ENCODE measurements at places on chromosomes 2 and 18.

DNA sequence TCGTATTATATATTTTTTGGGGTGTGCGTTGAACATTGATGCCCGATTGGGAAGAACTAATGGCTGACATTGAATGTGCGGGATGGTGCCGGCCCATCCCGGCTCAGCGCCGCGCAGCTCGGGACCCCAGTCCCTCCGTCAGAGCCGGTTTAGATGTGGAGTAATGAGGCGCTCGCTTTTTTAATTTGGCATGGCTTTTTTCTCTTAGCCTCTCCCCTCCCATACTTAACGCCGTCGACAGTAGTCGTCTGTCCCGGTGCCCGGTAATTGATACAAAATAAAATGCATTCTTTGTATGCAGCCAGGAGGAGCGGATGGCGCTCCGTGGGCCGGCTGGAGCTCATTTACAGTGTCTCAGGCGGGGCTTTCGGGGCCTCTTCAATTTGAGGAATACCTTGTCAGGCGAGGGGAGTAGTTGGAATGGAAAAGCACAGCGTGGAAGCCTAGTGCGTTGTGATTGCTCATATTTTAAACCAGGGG is 209.2 kb downstream of the GBX2 start:
- DNase-seq, result no peak

DNA sequence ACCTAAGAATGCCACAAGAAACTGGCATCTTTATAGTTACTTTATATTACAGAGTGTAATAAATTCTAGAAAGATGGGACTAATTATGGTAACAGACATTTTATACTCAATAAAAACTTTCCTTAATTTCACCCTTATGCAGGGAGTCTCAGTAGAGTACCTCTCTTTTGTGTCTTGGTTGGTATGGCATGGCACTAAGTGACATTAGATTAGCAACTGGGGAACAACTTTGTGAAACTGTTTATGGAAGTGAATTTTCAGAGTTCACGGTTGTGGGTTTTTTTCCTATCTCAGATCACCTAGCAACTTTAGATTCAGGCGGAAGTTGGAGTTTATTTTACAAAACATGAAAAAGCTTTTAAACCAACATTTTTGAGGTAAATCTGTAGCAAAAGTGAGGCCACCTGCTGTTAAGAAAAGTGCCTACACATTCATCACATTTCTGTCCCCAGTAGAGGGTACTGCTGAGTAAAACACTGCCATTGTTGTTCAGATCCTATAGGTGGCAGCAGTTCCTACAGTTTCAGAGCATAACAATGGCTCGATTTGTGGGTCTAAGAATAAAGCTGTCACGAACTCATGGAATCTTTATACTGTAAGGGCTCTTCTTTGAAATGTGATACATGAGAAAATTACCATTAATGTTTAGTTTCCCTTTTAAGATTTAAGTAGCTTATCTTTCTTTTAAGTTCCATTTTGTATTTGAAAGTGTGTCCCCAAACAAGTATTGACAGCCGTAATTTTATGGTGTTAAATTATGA is 117.6 kb downstream of the CAMKMT start:
- DNase-seq, result peak; percentile 73

GRCh38 chr2:233349005-233349998 is 5.0 kb upstream of the DGKD start:
- no peak for DNase-seq

DNA sequence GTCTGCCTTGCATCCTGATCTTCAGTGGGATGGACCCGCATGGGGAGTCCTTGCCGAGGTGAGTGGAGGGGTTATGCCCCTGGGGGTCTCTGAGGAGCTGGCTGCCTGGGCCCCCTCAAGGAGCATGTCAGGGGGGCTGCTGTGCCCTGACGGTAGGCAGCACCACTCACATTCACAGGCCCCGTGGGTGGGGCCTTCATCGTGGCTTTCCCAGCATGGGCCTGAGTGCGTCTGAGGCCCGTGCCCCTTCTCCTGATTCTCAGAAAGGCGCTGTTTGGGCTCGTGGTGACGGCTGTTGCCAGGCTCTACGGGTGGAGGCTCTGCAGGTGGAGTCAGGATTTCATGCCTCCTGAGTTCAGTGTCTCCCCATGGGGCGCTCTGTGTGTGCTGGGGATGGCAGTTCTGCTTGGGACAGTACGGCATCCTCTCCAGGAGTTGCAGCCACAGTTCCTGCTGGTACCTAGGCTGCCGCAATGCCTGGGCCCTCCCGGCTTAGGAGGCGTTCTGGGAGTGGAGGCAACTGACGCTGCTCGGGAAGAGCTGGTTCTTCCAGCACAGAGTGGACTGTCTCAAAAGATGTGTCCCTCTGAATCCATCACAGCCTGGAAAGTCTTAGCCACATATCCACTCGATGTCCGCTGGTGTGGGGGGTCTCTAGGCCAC is 57.3 kb downstream of the NTSR2 start:
- DNase-seq, result no peak

DNA sequence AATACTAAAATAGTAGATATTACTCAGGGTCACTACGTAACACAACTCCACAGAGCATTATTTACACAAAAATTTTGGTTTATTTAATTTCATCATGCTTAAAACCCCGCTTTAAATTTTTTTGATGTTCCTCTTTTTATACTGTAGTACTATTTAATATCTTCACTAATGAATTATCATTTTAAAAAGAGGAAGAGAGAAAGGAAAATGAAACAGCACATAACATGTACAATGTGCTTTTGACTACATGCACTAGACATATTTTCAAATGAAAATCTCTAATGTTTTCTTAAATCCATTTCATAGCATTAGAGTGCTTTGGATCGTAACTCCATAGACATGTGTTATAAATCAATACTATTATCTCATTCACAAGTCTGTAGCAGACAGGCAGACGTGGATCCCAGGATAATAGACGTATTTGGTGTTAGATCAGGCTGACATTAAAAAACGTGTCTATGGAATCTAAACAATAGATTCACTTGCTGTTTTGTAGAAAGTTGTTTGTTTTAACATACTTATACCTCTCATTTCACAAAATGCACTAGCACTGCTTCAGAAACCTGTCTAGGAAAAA is 897.0 kb downstream of the CPS1 start:
- DNase-seq, result no peak

GRCh38 chr2:7523481-7524120 is 606.4 kb downstream of the RNF144A start:
- DNase-seq, result no peak

DNA sequence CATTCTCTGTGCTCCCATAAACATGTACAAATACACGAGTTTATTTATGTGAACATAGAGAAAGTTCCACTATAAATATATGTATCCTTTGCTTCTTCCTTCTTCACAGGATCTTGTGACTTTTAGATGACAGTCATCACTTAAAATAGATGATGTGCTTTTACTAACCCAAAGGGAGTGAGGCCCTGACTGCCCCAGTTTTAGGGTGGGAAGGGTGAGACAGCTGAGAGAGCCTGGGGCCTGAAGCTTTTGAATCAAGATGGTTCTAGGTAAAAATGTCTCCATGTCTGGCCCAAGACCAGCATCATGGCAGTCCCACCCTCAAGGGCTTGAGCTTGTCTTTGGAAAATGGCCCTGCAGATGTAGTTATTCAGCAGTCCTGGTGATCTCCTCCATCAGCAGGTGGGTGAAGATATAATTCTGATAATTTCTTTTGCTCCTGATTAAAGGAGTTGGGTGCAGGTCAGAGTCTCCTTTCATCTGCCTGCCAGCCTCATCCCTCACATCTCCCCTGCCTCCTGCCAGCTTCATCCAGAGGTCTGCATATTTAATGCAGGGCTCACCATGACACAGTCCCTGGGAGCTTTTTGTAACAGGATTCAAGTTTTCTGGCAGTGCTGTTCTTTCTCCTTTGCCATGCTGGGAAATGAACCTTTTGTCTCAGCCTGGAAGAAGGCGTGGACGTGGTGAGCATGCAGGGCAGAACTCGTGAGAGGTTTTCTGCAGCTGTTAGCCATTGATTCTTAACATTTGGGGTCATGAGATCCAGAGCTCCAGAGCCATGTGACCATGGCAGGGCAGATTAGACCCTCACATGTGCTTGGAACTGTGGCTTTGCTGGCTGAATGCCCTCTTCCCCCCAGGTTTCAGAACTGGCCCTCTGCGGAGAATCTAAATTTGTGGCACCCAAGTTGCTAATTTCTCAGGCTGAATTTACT is 2.7 kb downstream of the HRH4 start:
- no peak for DNase-seq

- DNase-seq, result no peak
Measured at GRCh38 chr2:114294741-114295140, 147.7 kb upstream of the DPP10 start.

GRCh38 chr2:175251425-175252041 is 70.0 kb upstream of the ATP5MC3 start:
- DNase-seq, result no peak

DNA sequence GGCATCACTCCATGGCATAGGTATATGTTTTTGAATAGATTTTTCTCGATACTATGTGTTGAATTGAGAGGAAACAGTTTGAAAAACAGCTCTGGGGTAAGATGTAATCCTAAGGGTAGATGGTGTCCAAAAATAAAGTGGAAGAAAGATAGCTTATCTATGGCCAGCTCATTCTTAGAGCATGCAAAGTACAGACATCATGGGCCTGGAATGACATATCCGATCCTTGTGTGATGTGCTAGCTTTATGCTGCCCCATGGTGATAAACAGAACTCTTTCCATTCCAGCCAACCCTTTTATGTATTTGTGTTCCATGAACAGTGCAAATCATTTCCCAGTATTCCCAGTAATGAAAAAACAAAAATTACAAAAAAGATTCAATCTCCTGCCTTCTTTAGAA is 390.2 kb upstream of the NXPH2 start:
- DNase-seq, result no peak

GRCh38 chr2:16566701-16567100 is 98.9 kb downstream of the CYRIA start:
- no peak for DNase-seq

DNA sequence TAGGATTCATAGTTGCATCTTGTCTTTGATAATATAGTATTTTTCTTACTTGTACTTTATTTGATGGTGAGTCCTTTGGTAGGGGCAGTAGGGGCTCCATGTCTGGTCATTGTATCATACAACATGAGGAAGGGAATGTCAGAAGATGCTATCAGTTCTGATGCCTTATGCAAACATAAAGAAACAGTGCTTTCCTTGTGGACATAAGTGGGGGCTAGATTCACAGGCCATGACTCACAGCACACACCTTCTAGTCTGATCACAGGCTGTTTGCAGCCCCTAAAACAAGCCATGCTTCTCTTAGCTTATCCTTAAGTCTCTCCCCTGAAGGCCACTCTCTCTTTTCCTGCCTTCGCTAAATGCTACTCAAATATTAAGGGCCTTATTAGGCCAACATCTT is 10.7 kb upstream of the SLC14A1 start:
- no peak for DNase-seq

- DNase-seq, result no peak
Measured at GRCh38 chr2:20229322-20230113, 4.6 kb upstream of the SDC1 start.

GRCh38 chr2:186589612-186590349 is at the start of gene ITGAV:
Gene ITGAV (plus strand): TSS chr2:186590056. CDS start chr2:186590339, 283 bp downstream.
- peak; percentile 81 for DNase-seq

GRCh38 chr2:105864262-105864661 is 119.5 kb downstream of the NCK2 start:
- DNase-seq, result no peak

- no peak for DNase-seq
Measured at GRCh38 chr2:105143094-105143466, 98.5 kb upstream of the GPR45 start.

GRCh38 chr2:238449909-238450417 is 23.2 kb downstream of the ASB1 start:
- DNase-seq, result no peak

DNA sequence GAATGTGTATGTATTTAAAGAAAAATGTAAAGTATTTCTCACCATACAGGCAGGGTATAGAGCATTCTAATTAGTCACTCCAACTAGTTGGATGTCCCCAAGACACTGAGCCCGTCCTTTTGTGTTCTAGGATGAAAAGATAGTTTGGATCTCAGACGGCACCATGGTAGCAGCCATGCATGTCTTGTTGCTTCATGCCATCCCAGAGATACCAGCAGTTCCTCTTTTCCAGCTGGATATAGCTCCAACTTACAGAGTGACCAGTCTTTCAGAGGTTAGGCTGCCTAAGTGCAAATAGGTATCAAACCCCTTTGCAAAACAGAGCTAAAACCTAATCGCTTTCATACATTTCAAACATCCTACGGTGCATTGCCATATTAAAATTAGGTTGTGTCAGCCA is 275.3 kb downstream of the MTX2 start:
- no peak for DNase-seq

DNA sequence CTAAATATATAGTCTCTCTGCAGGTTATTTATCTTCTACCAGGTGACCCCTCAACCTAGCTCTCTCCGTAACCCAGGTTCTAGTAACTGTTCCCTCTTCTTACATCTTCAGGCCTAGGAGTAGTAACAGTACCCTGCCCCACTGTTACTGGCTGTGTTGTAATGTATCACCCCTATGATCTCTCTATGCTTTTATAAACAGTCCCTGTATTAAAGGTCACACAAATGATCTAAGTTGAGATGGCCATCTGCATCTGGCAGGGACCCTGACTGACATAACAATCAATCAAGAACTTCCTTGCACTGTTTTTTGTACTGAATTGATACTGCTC is 219.7 kb upstream of the STK17B start:
- no peak for DNase-seq

- no peak for DNase-seq
Measured at GRCh38 chr2:101722864-101723263, 25.4 kb downstream of the MAP4K4 start.

DNA sequence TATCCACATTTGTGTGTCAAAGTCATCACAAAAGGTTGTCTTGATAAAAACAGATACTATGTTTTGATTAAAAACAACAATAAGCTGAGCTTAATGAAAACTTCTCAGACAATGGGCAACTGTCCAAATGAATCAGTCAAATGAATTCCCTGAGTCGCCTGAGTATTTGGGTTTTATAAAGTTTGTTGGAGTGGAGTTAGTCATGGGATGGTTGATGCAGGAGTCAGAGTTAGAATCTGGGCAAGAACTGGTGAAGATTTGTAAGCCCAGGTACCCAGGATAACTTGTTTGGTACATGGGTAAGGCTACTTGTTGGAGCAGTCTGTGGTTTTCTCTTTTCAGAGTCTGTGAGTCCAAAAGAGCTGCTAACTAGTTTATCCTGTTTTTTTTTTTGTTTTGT is 34.4 kb upstream of the RAPGEF4 start:
- DNase-seq, result no peak

DNA sequence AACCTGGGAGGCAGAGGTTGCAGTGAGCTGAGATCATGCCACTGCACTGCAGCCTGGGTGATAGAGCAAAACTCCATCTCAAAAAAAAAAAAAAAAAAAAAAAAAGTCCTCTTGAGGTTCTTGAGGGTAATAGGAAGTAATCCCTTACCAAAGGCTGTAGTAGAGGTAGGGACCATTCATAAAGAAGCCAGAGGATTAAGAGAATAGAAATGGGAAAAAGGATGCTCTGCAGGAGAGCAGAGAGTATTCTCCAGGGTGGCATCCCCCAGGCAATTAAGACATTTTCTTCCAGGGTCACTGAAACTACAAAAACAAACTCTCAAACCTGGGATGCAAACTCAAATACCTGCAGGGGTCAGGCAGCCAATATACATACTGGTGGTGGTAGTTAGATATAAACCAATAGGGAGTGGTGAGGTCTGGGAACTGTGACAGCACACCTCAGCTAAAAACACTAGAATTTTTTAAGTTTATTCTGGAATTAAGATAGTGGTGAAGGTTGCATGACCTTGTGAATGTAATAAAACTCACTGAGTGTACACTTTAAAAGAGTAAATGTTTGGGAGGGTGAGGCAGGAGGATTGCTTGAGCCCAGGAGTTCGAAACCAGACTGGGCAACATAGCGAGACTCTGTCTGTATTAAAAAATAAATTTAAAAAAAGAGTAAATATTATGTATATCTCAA is 24.7 kb downstream of the RAPH1 start:
- DNase-seq, result no peak

- no peak for DNase-seq
Measured at GRCh38 chr2:40103590-40103989, 324.5 kb upstream of the THUMPD2 start.

Data from right renal pelvis (tissue), 4 donors.